CD4-positive, CD25-positive, alpha-beta regulatory T cell (primary cell): ENCODE measurements at places on chromosomes 12 and 14.
A peak's percentile ranks its signal among the peaks of the same experiment; 100 is the strongest.

GRCh38 chr12:92107094-92107493 is 38.6 kb downstream of the BTG1 start:
- no peak for DNase-seq

DNA sequence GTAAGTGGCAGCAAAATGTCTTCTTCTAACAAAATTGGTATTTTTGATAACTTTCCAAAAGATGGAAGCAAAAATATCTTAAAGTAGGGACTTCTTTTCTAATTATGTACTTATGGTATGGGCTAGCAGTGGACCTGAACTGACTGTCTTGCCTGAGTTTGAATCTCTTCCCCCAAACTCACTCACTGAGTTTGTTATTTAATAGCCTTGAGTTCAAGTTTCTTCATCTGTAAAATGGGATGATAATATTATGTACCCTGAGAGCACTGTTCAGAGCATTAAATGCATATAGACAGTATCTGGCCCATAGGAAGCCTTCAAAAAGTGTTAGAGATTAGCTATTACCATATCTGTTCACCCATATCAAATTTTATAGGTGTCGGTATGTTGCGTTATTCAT is 210.4 kb upstream of the NUDT4 start:
- no peak for DNase-seq

- no peak for DNase-seq
Measured at GRCh38 chr14:39175445-39176262, 600 bp downstream of the PNN start.

GRCh38 chr12:74334780-74335179 is 202.9 kb upstream of the ATXN7L3B start:
- no peak for DNase-seq

GRCh38 chr12:12379831-12380730 is 23.2 kb downstream of the BORCS5 start:
- DNase-seq = peak; percentile 85

GRCh38 chr12:9951026-9951675 is 19.0 kb upstream of the CLEC2A start:
- peak; percentile 79 for DNase-seq
